Stimulated activated CD4-positive, alpha-beta T cell treated with anti-CD3 and anti-CD28 coated beads, Interleukin-15, amount 100 ng/mL, for 1 hour (primary cell): ENCODE measurements at places on chromosomes 5 and 9.

GRCh38 chr5:33410221-33410620 lies 30.5 kb upstream of the TARS1 start:
- no peak for DNase-seq

DNA sequence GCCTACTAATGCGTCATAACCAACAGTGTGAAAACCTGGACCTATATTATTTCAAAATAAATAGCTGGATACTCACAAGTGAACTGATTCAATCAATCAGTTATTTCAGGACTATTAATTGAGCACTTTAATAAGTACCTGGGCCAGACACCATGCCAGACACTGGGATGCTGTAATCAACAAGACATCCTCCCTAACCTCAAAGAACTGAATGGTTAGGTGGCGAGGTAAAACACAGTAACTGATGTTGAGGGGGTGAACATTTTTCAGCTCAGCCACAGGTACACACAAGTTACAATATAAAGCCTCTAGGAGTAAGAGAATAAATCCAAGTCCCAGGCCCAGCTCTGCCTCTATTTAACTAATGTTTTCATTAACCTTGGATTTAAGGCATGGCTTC lies 24.0 kb downstream of the CDH6 start:
- DNase-seq: no peak

DNA sequence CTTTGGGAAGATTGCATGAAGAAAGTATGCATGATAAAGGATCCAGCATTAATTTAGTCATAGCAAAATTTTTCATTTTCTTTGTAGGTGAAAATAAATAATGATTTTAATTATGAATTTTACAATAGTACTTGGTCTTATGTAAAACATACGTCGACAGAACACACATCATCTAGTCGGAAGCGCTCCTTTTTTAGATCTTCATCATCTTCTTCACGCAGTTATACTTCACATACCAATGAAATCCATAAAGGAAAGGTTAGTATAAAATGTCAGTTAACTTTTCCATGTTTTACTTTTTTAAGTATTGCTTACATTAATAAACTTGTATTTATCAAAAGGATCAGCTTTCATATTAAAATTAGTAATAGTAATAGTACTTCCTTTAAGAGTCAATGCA lies 35.8 kb downstream of the C7 start:
- no peak for DNase-seq

DNA sequence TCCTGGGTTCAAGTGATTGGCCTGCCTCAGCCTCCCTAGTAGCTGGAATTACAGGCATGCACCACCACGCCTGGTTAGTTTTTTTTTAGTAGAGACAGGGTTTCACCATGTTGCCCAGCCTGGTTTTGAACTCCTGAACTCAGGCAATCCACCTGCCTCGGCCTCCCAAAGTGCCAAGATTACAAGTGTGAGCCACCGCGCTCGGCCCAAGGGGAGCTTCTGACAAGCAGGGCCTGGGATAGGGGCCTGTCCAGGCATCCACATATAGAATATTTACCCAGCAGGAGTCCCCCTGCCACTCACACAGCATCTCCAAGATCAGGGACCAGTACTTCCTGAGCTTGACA lies 10.1 kb downstream of the IRF1 start:
- DNase-seq: no peak

- no peak for DNase-seq
Observed at GRCh38 chr5:138985683-138986082, 110.5 kb upstream of the LRRTM2 start.

DNA sequence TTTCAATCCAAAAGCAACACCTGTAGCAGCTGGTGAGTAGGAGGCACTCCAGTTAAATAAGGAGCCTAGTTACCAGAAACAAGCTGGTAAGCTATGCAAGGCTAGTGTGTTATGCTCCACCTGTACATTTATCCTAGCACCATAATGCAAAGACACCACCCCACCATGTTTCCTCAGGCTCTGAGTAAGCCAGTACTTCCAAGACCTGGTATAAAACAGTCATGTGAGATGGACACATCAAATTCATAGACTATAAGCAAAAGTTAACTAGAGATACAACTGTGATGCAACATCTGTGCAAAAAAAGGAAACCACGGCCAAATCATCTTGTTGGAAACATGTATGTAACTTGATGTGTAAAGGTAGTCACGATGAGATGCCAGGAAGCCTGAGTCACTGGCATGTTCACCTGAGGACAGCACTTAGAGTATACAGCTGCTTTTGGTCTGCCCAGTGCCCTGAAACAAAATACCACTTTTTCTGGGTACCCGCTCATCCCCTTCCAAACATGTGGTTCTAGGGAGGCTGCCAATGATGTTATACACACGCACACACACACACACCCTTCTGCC lies 66.1 kb downstream of the CDK5RAP2 start:
- no peak for DNase-seq

DNA sequence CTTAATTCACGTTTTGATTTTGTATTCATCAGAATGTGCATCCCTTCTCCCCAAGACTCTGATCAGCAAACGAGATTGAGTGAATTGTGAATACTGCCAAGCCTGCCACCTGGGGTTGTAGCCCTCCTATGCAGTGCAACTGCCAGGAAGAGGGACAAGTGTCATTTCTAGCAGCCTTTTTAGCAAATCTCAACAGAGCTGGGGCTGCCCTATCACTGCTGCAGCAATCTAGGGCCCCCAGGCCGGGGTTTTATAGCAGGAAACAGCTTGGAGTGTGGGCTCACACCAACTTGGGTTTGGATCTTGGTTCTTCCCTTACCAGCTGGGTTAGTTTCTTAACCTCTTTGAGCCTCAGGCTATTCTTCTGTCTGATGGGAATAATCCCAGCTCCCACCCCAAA lies 4.0 kb downstream of the CSF1R start:
- DNase-seq: no peak

DNA sequence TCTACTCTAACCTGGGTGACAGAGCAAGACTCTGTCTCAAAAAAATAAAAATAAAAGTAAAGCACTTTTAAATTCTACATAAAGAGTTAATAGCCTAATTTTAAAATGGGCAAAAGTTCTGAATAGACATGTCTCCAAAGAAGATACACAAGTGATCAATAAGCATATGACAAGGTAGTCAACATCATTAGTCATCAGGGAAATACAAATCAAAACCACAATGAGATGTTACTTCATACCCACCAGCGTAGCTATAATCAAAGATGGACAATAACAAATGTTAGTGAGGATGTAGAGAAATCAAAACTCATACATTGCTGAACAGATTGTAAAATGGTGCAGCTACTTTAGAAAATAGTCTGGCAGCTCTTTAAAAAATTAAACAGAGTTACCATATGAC lies 64.1 kb downstream of the IQGAP2 start:
- no peak for DNase-seq

DNA sequence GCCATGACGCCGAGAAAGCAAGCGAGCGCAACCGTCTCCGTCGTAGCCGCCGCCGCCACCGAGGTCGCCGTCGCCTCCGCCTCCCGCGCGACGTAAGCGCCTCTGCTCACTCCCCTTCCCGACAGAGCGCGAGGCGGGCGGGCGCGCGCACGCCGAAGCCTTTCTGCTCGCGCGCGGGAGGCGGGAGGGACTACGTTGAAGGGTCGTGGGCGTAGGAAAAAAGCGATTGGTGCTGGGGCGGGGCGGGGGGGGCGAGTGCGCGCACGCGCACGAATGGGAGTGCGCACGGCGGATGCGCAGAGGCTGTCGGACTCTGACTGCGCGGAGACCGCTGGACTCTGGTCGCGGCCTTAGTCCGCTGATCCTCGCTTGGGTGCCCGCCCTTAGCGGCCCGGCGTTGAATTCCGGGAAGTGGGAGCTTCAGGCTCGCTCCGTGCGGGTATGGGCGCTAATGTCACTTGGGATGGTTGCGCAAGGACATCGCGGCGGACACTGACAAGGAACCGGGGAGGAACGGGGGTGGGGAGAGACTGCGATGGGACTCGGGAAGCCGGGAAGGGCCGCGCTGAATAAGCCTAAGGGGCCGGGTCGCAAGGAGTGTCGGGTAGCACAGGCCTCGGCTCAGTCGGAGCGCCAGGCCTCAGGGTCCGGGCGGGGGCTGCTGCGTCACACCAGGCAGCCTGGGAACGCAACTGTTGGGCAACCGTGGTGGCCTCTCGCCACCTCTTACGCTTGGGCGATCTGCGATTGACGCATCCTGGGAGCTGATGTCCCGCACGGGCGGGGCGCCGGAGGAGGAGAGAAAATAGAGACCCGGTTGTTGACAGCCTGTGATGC lies at the start of gene CHD1:
Gene CHD1, minus strand, starts transcription at position 135 of the 837 bp plus-strand sequence. CDS start 2,621 bp downstream, outside the sequence.
- peak; percentile 90 for DNase-seq

GRCh38 chr9:130728721-130729120 lies 35.1 kb downstream of the EXOSC2 start:
- no peak for DNase-seq
